EH (cell line): ENCODE measurements at places on chromosomes 2 and 18.

DNA sequence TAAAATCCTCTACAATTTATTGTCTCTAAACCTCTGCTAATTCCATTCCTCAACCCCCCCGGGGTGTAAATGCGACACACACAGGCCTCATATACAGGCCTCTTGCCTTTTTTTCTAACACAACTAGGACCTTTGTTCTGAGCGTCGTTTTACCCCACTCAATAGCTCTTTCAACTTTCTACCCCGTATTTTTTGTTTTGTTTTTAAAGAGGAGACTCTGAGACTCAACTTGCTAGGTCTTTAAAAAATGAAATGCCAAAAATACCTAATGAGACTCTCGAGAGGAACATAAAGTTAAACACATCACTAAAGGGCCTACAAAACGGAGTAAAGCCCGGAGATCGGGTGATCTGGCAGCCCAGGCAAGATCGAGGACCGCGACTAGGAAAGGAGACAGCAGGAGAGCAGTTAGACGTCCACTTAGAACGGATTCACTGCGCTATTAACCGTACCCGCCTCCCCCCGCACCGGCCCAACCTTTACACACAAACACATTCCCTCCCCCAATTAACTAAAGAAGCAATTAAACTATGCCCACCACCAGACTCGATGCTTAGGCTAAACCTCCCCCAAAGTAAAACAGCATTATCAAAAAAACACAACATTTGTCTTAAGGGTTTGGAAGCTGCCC, 1.7 kb downstream of the TRIP12 start:
- DNase-seq: peak; percentile 26

DNA sequence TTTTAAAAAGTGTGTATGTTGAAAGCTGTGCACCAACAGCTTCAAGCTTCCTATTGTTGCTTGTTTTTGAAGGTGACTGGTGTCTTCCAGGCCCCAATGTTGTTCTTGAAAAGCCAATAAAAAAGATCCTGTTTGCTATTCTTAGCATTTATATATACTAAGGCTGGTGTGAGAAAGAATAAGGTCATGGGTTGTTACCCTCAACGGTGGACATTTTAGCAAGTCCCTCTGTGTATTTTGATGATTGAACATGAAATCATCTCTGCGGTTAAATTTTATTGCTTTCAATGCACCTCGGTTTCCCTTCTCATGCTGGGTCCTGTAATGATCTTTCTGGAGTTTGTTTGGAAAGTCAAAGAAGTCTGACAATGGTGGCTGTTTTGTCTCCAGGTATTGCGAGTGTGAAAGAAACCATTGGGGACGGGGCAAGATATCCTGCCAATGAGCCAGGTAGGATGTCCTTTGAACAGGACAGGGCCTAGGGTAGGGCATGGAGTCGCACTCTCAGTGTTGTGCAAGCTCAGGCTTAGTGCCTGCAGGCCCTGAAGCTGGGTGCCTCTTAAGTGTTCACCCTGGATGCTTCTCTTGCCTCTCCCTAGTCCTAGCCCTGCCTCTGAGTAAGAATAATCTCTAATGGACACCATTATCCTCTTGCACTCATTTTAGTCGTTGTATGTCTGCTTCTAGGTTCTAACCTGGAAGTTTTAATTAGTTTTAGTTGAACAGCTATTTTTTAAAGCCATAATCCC, 16.0 kb upstream of the KLF7 start:
- peak; percentile 58 for DNase-seq

- DNase-seq: no peak
Observed at GRCh38 chr2:5442736-5443135, 249.4 kb upstream of the SOX11 start.

- peak; percentile 86 for DNase-seq
Observed at GRCh38 chr2:30979822-30980245, 158.4 kb downstream of the GALNT14 start.

DNA sequence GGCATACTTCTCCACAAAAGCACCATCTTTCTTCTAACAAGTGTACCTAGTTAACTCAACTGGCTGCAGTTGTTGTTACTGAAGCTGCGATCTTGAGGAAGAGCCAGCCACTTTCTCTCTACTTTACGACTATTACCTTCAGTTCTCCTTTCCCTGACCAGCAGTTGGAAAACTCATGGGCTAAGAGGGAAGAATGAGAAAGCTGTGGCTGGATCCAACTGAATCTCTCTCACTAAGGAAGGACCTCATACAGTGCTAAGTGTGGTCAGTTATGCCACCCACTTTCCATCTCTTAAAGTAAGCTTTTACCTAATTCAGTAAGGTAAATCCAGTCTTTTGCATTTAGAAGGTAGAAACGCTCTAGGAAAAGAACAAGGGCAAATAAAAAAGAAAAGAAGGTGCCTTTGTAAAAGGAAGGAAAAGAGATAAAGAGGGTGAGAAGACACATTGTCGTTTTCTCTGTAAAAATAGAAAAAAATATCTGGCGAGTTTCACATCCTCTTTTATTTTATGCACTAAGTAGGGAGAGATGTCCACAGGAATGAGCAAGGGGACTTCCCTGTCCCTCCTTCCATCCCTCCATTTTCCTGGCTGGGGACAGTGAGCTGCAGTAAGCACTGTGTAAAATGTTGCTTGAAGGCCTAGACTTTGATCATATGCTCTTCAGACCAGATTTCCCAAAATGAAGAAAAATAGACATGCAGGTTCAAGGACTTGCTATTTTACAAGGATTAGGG, 73.4 kb downstream of the PLEKHM3 start:
- DNase-seq: no peak

DNA sequence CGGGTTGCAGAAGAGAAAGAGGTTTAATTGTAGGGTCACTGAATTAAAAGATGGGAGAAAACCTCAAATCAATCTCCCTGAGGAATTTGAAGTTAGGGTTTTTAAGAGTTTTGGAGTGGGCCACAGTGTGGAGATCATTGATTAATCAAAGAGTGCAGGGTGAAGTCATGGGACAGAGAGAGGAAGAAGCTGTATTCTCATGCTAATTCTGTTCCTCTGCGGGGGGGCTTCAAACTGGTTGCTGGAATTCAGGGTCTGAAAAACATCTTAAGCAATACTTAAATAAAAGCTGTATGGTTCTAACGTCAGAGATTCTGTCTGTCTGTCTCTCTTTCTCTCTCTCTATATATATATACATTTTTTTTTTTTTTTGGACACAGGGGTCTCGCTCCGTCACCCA, 169.8 kb upstream of the SPATS2L start:
- DNase-seq: no peak

DNA sequence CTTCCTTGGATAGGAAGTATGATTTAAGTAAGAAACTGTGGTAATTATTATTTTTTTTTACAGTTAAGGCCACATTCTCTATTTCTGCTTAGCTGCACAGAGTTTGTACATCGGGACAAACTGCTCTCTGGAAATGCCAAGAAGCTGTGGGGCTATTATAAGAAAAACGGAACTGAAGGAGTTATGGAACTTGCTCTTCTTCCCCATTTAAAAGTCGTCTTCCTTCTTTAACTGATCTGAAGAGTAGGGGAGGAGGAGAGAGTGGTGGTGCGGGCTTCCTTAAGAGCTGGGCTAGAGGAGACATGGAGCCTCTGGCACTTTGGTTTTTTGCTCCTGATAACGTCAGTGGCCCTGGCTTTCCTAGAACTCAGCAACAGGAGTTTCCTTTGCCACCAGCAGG, 54.4 kb downstream of the RAB31 start:
- no peak for DNase-seq

DNA sequence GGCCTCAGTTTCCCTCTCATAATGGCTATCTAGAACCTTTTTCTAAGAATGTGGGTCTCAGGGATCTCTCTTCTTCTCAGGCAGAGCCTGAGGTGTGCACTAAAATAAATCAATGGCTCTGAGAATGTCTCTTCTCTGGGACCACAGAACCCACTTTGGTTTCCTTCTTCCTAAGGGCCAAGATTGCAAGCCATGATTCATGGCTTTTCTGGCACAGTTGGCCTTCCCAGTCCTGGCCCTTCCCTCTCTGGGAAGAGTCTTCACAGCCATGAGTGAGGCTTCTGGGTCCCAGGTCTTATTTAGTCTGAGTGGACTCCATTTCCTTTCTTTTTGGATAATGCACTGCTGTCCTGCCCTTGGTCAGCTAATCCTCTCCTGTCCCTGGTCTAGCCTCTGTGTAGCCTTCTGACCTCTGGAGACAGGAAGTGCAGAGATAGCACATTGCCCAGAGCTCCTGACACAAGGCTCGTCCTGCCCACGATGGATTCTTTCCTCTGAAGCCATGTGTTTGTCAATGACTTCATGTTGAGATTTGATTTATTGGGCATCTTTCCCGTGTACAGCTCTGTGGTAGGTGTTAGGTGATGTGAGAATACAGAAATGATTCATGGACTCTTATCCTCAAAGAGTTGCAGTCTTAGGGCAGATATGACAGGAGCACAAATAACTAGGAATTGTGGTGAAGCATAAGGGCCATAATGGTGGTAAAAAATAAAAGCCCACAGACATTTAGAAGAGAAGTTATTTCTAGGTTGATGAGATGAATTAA, 245.0 kb downstream of the CLIP4 start:
- DNase-seq: no peak

DNA sequence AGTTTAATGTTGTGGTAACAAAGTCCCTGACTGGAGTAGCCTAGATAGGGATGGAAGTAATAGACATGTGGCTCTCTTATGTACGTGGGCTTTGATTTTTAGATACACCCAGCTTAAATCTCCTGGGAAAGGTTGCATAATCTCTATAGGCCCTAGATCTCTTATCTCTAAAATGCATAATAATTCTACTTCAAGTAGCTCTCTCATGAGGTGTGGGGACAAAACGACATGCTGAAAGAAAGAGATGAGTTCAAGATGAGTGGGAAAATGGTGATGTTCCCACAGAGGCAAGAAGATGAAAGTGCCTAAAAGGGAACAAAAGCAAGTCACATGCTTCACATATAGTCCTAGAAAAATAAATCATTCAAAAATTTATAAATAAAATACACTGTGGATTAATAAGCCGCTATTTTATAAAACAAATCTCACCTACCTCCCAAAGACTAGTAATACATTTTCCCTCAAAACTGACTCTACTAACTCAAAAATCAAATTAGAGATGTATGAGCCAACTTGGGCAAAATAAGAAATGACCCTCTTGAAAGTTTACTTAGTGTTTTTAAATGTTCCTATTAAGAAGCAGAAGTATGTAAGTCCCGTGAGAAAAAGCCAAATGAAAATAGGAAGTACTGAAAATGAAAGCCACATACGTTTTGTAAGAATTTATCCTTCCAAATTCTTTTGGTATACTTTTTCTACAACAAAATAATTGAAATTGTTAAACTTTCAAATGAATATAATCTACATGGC, 148.2 kb upstream of the ITGA4 start:
- no peak for DNase-seq

DNA sequence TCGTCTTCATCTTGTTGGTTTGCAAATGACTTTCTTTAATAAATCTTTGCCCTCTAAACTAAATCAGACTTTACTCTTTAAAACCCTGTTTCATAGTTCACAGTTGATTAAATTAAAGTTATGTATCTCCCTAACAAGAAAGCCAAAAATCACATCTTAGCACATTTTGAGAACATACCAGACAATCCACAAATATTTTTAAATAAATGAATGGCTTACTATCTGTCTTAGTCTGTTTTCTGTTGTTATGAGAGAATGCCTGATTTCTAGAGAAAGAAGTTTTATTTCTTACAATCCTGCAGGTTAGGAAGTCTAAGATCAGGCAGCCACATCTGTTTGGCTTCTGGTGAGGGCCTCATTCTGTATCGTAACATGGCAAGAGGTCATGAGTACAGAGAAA, 1090.2 kb upstream of the PIK3C3 start:
- peak; percentile 8 for DNase-seq
